ENCODE measurements at places on chromosomes 2 and 18.

- no peak for DNase-seq
Observed at GRCh38 chr2:89851583-89851905, 1160.1 kb downstream of the RPIA start.

- no peak for DNase-seq
Observed at GRCh38 chr2:233075966-233076339, 15.8 kb downstream of the INPP5D start.

DNA sequence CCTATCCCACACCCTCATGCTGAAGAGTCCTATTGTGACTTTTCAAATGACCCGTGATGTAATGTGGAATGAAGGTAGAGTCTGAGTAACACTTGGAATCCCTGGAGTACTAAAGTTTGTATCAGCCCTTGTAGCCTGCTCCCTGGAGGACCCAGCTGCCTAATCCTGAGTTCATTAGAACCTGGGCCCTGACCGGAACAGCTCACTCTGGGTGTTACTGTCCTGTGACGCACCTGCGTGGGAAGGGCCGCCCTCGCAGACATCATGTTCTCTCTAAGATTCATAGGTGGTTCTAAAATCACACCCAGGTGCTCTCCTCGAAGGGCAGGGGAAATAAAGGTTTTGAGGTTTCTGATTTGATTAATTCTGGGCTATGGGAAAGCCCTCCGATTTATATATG is 62.3 kb downstream of the NCK2 start:
- no peak for DNase-seq

DNA sequence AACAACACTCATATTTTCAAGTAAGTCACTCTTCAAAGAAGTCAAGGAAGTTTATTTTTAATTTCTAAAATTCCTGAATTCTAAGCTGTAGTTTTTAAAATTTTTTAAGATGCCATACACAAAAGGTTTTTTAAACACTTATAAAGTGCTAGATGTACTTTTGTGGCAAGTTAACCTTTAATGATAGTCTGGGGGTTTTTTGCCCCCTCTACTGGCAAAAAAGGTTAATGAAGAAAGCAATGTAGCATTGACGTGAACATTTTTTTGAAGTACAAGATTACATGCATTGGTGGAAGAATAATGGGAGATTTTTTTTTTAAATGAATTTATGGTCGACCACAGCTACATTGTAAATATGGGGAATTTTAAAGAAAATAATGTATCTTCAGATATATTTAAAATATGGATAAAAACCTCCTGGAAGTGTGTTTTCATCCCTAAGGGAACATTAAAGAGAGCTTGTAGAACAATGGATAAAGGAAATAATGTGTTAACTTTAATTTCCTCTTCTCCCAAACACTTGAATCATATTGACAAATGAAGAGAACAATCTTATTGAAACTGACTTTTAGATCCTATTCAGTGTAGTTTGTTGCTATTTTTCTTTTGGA is 12.6 kb downstream of the ITPRID2 start:
- no peak for DNase-seq

DNA sequence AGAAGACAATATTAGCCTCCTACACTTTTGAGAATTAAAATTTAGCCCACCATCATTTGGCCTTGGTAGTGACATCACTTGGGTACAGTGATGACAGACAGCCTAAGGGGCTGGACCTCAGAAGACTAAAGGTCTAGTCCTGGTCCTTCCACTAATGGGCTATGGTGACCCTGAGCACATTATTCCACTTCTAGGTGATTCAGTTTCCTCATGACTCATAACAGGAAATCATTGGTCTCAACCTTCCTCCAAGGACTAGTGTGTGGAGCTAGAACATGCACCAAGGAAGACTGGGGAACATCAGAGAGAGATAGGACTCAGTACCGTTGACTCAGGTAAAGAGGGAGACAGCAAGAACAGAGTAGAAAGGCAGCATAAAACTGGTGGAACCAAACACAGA is 64.0 kb downstream of the TFCP2L1 start:
- no peak for DNase-seq

- no peak for DNase-seq
Observed at GRCh38 chr18:22831441-22831904, 101.7 kb upstream of the RBBP8 start.

GRCh38 chr2:149094217-149095015 is 55.9 kb downstream of the LYPD6B start:
- no peak for DNase-seq

GRCh38 chr2:213166109-213166508 is 14.7 kb upstream of the IKZF2 start:
- no peak for DNase-seq

- no peak for DNase-seq
Observed at GRCh38 chr2:240823449-240824336, 3.7 kb upstream of the KIF1A start.

DNA sequence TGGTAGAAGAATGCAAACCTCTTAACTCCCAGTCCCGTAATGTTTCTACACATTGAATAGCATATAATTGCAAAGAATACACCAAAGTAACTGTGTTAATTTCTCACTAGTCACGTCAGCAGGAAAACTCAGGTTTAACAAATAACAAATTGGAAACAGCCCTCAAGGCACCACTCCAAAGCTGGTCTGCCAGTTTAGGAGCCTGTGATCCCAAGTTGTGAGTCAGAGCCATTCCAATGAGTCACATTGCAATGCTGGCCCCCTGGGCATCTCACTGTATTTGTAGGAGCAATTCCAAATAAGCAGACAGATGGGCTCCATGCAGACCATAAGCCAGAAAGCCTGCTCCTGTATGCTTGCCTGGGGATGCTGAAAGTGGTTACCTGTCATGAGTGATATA is 143.2 kb upstream of the SETBP1 start:
- no peak for DNase-seq

DNA sequence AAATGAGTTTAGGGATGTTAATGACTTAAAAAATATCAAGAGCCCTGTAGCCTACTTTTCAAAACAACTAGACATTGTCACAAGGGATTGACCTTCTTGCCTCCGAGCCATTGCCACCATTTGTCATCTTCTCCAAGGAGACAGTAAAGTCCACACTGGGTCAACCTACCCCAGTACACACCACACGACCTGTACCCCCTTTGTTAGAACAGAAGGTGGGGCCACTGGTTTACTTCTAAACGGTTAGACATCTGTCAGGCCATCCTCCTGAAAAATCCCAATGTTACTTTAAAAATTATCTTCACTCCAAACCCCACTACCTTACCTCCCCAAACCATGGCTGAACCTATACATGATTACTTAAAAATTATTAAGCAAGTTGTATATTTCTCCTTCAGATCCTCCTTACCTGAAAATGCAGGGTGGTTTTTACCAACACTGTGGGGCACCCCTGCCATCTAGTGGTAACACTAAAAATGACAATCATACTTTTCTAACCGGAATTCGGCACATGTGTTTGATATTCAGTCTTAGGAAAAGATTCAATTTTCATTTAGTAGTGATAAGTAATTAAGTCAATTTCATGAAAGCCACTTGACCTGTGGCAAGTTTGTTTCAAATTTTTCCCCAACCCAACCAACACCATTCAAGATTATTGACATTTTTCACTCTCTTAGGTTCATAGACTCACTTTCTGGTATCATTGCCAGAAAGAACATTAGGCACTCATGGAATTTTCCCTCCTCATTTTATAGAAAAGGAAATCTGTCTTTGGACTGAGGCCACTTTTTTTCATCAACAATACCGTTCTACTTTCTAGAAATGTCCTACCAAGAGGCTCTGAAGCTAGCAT is 265.3 kb upstream of the PKDCC start:
- DNase-seq: no peak

DNA sequence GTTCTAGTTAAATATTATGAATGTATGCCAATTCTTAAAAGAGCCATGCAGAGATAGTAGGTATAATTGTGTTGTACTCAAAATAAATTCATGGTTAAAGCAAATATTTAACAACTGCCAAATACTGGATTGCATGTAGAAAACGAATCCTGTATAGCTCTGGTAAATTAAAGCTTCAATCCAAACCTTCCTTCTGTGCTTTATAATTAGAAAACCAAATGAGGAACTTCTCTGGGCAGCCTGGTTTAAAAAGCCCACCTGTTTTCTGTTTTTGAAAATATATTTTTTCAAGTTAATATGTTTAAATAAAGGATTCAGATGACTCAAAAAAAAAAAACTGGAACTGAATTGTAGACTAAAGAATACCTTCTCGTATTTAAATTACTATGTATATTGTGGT is 48.3 kb upstream of the ITGA4 start:
- no peak for DNase-seq

DNA sequence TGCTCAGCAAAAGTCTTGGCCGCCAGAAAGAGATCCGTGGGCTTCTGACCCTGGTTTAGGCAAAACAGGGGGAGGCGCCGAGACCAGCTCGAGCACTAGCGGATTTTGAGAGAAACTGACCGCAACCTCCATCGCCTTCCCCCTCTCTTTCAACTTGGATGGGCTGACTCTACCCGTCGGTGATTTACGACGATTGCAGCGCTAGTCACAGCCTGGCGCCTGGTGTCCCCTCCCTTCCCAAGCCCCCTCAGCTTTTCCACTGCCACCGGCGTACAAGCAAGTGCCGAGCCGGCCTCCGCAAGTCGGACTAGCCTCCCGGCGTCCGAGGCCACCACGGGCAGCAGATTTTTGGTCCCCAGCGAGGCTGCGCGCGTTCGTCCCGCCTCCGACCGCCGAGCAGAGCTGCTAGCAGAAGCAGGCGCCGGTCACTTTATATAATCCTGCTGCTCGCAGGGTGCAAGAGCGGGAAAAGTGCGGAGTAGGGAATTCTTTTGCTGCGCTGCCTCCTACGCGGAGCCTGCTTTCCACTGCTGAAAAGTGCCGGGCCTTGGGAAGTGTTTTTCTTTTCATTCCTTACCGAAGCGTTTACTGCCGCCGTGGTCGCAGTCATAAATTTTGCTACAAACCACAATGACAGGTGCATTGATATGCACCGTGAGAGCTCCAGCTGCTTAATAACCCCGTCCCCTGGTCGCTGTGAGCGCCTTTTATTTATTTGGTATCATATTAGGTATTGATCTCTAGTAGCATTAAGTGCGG is 7.7 kb downstream of the HOXD3 start:
- DNase-seq: no peak

DNA sequence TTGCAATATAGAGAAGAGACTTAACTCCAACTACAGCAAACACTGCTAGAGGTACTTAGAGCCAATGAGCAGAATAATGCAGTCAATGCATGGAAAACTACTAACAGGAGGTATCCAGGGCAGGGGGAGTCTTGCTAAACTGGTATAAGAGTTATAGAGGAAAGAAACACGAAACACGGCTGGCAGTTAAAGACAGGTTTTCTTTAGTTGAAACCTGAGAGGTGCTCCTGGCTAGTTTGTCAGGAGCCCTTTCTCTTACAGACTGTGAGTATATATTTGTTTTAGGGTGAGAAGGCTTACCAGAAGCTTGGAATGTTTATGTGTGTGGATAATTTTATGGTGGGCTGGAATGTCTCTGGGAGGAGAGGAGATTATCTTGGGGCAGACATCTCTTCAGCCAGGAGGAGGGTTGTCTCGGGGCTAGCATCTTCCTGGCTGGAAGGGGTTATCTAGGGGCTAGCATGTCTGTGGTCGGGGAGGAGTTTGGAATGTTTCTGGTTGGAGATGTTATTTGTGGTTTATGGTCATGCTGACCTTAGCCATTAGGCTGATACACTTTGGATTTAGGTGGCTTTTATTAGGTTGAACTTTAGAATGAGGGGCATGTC is 1048.8 kb downstream of the DPP10 start:
- no peak for DNase-seq

DNA sequence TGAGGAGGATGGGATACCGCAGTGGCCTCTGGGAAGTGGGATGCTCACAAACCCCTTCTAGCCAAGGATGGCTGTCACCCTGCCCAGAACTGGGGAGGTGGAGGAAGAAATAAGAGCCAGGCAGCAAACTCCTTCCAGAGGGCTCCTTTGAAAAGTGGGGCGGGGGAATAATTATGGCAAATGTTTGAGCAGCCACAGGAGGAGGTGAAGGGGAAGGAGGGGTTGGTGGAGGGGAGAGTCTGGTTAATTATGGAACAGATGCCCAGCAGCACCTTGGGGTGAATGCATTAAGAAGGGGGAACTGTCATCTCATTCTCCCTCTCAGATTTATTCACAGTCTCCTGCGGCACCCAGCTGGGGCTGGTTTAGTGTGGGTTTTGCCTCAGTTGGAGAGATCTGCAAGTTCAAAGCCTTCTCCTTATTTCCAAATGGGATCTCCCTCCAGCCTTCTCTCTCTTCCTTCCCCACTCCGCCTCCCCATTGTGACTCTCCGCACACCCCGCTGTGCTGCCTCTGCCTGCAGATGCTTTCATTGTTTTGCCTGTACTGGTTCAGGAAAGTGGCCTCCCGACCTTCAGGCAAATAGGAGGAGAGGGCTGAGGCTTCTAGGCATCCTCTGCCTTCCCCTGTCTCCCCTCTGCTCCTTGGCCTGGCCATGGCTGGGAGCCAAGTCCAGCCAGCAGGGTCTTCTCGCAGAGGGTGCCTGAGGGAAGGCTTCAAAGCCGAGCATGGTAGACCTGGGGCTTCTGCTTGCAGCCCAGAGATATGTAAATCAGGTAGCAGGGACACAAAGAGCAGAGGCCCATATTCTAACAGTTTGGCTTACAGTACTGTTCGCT is 457.2 kb upstream of the MEX3C start:
- no peak for DNase-seq

GRCh38 chr2:181218401-181218821 is 238.0 kb downstream of the UBE2E3 start:
- DNase-seq: no peak

GRCh38 chr18:59270689-59271257 is 2.5 kb downstream of the RAX start:
- DNase-seq: no peak

DNA sequence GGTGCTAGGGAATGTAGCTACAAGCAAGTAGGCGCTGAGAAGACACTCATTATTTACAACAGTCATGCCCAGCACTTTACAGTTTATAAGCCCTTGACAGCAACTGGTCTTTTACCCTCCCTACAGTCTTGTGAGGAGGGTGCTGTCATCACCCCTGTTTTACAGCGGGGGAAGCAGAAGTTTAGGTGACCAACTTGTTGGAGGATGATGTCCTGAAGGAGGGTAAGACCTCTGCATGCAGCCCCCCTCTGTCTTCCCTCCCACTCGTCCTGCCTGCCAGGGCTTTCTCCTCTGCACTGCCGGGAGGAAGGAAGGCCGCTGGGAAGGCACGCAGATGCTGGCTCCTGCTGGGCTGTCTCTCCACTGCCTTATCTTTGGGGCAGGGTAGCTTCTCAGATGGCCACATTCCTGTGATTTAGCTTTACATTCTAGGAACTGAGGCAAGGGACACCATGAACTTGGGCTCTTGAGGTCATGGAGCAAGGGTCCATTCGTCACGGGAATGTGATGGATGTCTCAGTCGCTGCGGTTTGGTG is 972 bp downstream of the IL1R1 start:
- DNase-seq: no peak

GRCh38 chr2:186980787-186981550 is 132.0 kb upstream of the ZSWIM2 start:
- DNase-seq: no peak

- DNase-seq: no peak
Observed at GRCh38 chr2:58904095-58904494, 663.0 kb upstream of the FANCL start.

DNA sequence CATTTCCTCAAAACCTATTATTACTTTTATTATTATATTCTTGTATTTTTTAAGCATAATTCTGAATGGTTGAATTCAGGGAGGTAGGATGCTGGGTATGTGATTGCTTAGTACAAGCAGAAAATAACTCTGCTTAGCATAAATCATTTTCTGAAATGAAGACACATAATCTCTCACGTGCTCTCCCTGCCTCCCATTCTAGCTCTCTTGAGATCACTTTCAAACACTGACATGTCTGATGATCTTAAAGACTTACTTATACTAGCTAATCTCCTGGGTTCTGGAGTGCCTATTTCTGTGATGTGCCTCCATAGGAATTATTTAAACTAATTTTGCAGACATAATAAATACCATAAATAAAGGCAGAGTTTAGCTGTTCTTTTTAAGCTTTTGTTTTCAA is 1136.0 kb downstream of the SUCLG1 start:
- DNase-seq: no peak

Data from stimulated activated CD8-positive, alpha-beta memory T cell treated with anti-CD3 and anti-CD28 coated beads, Interleukin-7, amount 100 ng/mL, for 1 hour (primary cell).